ENCODE measurements at places on chromosomes 6 and 20.

DNA sequence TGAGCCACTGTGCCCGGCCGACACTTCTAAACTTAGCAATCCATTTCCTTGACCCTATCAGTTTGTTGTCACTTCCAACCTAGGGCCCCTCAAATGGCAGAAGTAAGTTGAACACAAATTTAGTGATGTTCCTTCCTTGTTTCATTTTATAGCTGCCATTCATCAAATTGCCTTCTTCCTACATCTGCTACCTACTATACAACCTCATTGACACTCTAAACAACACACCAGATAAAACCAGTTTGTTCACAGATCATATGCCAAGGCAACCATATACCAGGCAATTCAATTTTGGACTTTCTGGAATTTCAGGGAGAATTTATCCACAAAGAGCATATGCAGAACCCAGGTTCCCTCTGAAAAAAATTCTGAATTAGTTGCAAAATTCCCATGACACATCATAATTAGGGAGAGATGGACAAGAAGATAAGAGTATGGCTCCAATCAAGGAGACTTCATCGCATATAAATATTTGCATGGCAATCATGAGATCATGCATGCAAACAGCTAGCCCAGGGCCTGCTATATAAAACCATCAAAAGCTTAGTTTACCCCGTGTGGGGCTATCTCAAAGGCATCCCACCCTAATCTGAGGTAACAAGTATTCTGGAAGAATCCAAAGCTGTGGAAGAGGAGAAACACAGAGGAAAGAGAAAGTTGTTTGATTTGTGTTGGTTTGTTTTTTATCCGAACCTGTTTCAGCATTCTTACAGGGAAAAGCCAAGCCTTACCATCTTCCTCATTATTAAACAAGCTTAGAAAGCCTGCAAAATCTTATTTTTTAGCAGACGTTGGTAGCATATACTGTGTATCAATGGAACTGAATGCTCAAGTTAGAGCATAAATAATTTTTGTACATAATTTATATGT lies 132.8 kb upstream of the TNFAIP3 start:
- DNase-seq, result no peak

DNA sequence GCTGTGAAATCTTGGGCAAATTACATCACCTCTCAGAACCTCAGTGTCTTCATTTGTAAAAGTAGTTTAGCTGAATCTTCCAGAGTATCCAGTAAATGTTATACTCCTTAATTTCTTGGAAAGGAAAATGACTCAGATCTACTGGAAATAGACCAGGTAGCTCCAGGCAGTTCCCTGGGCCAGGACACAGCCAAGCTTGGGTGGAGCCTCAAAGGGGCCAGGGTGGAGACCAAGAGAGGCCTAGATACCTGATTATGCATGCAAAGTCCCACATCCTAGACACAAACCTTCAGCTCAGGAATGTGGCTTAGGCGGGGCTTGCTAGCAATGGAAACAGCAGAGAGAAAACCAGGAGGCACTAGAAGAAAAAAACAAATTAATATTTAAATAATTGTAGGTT lies 272.8 kb downstream of the MAFB start:
- no peak for DNase-seq

- no peak for DNase-seq
Observed at GRCh38 chr20:13141546-13141945, 79.5 kb upstream of the ISM1 start.

DNA sequence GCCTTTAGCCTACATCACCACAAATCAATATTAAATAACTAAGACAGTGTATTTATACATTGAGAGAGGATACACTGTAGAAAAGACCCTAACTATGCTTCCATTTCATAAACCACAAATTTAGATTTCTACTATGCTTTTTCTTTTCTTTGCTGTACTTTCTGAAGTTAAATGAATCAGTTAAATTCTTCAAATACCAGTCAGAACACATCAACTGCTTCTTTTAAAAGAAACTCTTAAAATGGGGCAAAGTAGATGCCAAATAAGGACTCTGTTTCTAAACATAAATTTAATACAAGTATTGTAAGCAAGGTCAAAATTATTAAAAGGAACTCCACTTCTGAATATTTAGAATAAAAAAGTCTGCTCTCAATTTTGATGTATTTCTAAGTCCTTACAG lies 76.9 kb downstream of the GMDS start:
- DNase-seq, result no peak

DNA sequence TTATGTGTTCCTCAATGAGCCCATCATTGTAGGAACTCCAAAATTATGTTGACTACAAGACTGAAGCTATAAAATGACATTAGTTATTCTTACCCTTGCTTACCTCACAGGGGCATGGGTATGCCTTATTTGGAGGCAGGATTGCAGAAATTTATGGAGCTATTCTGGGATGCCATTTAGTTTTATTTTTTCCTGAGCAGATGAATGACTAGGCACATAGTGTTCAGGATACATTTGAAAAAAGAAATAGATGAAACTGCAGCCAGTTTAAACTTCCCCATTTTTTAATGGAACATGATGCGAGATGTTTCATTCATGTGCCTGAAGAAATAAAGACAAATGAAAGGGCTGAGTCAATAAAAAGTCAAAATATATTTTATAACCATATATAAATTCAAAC lies 399.2 kb upstream of the JAG1 start:
- DNase-seq, result no peak

Data from kidney capillary endothelial cell (primary cell).